ENCODE measurements at places on chromosomes 3 and 15. TPM values are rescaled to one million over a fixed set of nuclear protein-coding genes. Genes with fewer than 3 reads are reported as not detected.

Gene MGLL
- total RNA-seq = 3.1 TPM

Gene KAT2B
- total RNA-seq = 28.8 TPM

Gene GPR62
- total RNA-seq = not detected

Gene FILIP1L
- 0.11 TPM for total RNA-seq

Gene CNTN4
- not detected for total RNA-seq

Gene CPLX3
- not detected for total RNA-seq

DNA sequence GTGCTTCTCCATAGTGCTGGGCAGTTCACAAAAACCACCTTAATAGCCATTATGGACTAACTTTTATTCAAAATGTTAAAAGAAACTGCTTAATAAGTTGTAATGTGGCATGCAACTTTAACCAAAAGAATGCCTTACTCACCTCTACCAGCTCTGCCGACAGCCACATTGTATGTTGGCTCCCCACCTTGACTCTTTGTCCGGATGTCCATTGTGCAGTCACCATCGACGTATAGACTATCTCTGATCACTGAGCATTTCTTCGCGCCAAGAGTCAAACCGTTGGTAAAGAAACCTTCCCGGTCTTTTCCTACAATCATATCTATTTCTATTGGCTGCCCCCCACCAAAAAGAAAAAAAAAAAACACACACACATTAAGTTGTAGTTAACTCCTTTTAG lies 2.5 kb downstream of the PFN2 start:
- H3K36me3 ChIP-seq = no peaks in the 10 kb centered on the region
- no peak overlapping the region for H3K4me3 ChIP-seq
- H3K27me3 ChIP-seq = peaks cover 12% of the 10 kb centered on the region
- no peak for DNase-seq
- peaks cover 16% of the 10 kb centered on the region for H3K4me1 ChIP-seq
- H3K27ac ChIP-seq = no peak overlapping the region

- no peak overlapping the region for H3K4me3 ChIP-seq
- DNase-seq = no peak
- H3K36me3 ChIP-seq = no peaks in the 10 kb centered on the region
- H3K27ac ChIP-seq = no peak overlapping the region
- H3K4me1 ChIP-seq = no peaks in the 10 kb centered on the region
Observed at GRCh38 chr3:167870759-167871158, 135.2 kb downstream of the SERPINI1 start.

- no peak overlapping the region for H3K27ac ChIP-seq
- H3K36me3 ChIP-seq = peaks cover 8% of the 10 kb centered on the region
- H3K27me3 ChIP-seq = no peaks in the 10 kb centered on the region
- peaks cover 10% of the 10 kb centered on the region for H3K4me1 ChIP-seq
- no peak for DNase-seq
- H3K4me3 ChIP-seq = no peak overlapping the region
Observed at GRCh38 chr3:71521940-71522876, 61.3 kb downstream of the FOXP1 start.

- H3K27me3 ChIP-seq = peaks cover 29% of the 10 kb centered on the region
- no peak for DNase-seq
- H3K4me3 ChIP-seq = no peak overlapping the region
- no peak overlapping the region for H3K27ac ChIP-seq
- H3K4me1 ChIP-seq = peaks cover 13% of the 10 kb centered on the region
Observed at GRCh38 chr15:68581725-68582124, 2.9 kb downstream of the CORO2B start.

DNA sequence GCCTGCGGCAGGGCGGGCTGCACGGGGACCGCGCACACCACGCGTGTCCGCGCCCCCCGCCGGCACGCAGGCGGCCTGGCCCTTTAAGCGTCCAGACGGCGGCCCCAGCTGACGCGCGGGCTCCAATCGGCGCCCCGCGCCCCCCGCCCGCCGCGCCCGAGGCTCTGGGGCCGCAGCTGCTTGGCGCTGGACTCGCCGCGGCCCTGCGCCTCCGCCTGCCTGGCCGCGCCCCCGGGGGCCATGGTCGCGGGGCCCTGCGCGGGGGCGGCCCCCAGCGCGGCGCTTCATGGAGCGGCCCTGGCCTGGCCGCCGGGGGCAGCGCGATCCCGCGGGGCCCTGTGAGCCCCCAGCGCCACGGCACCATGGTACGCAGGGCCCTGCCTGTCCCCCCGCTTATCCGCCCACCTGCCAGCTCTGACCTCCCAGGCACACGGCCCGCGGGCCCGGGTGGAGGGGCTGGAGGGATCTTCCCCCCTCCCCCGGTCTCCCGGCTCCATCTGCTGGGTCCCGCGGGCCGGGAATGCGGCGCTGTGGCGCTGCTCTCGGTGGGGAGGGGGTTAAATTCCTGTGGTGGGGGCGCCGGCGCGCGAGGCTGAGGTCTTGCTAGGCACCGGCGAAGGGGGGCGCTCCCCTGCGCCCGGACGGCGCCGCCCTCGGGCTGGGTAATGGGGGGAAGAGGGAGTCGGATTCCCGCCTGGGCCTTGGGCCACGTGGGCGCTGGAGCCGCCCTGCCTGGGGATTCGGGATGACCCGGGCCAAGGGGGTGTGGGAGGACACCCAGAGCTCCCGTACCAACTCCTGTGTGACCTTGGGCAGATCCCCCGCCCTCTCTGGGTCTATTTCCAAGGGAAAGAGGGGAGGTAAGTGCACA lies 1.1 kb downstream of the ZBTB47 start:
- peak overlapping the region; percentile 47 for H3K4me3 ChIP-seq
- no peaks in the 10 kb centered on the region for H3K36me3 ChIP-seq
- no peak overlapping the region for H3K27ac ChIP-seq

- H3K4me1 ChIP-seq = peaks cover 8% of the 10 kb centered on the region
- no peak overlapping the region for H3K27ac ChIP-seq
- no peak for DNase-seq
- no peak overlapping the region for H3K4me3 ChIP-seq
- H3K36me3 ChIP-seq = peaks cover 18% of the 10 kb centered on the region
Observed at GRCh38 chr3:15592968-15593367, 8.4 kb downstream of the HACL1 start.

GRCh38 chr3:126908752-126909275 lies 74.1 kb upstream of the PLXNA1 start:
- no peak for DNase-seq
- H3K27ac ChIP-seq = no peak overlapping the region
- no peaks in the 10 kb centered on the region for H3K27me3 ChIP-seq
- H3K36me3 ChIP-seq = peaks cover 15% of the 10 kb centered on the region

DNA sequence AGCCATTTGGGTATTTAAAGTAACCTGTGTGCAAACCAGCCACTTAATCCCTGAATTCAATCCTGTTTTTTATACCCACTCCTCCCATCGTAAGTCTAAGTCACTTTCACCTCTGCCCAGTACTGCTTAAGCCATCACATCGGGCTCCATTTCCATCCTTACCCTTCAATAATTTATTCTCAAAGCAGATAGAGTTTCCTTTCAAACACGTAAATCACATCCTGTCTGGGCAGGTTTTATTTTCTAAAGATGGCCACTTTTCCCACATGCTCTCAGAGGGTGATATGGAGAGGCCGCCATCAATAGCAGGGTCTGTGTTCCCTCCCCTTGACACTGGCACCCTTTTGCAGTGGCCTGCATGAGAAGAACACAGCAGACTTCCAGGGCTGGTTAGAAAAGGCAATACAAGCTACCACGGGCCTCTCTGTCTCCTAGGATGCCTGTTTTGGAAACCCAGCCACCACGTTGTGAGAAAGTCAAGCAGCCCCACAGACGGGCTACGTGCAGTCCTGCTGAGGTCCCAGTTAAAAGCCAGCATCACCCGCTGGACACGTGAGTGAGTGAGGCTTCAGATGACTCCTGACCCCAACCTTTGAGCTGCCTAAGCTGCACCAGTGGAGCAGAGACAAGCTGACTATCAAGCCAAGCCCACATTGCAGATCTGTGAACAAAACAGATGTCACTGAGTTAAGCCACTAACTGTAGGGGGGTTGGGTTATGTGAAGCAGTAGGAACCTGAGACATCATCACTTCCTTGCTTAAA lies 241.8 kb upstream of the SLCO3A1 start:
- peaks cover 8% of the 10 kb centered on the region for H3K27me3 ChIP-seq
- H3K4me1 ChIP-seq = no peaks in the 10 kb centered on the region
- no peak for DNase-seq
- H3K27ac ChIP-seq = no peak overlapping the region
- H3K4me3 ChIP-seq = no peak overlapping the region

GRCh38 chr15:23570486-23570885 lies 5.0 kb downstream of the MKRN3 start:
- H3K4me1 ChIP-seq = no peaks in the 10 kb centered on the region
- H3K4me3 ChIP-seq = no peak overlapping the region
- H3K27me3 ChIP-seq = no peaks in the 10 kb centered on the region
- H3K36me3 ChIP-seq = no peaks in the 10 kb centered on the region

Measured in activated CD8-positive, alpha-beta T cell treated with anti-CD3 and anti-CD28 coated beads for 36 hours (primary cell).